ENCODE measurements at places on chromosomes 1 and 21. TPM values are rescaled to one million over a fixed set of nuclear protein-coding genes. Genes with fewer than 3 reads are reported as not detected.

Gene MIGA1
- 16.2 TPM for total RNA-seq

Gene GNG12
- 49.4 TPM for total RNA-seq

Gene GPR61
- 1.2 TPM for total RNA-seq

DNA sequence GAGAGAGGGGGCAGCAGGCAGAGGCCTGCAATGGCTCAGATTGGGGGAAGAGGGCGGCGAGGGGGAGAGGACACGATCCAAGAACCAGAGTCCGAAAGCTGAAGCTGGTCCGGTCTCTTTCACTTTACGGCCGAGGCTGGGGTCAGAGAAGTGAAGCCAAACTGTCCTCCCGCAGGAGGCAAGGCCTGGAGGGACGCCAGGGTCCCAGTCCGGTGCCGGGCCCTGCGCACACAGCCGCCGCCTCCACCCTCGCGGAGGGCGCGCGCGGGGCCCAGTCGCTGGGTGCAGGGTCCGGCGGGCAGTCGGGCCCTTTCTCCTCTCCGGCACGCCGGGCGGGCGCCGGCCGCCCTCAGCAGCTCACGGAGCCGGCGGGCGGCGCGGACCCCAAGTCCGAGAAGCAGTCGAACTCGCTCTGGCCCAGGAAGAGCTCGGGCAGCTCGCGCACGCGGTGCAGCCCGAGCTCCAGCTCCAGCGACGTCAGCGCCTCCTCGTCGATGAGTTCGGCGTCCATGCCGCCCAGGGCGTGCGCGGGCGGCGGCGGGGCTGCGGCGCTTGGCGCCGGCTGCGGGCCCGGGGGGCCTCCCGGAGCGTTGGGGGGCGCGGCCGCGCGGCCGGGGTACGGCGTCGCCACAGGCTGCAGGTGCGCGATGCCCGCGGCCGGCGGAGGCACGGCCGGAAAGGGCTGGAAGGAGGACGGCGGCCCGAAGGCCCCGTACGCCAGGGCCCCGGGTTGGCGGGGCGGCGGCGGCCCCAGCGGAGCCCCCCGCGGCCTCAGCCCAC, 749 bp downstream of the CITED4 start:
- no peaks in the 10 kb centered on the region for H3K4me1 ChIP-seq
- H3K4me3 ChIP-seq = peak overlapping the region; percentile 77
- no peak for DNase-seq
- H3K27ac ChIP-seq = peak overlapping the region; percentile 81
- no peaks in the 10 kb centered on the region for H3K36me3 ChIP-seq

Gene RSPO1
- total RNA-seq = 1.6 TPM

Gene TMEM125
- 18.3 TPM for total RNA-seq

Gene C1orf94
- total RNA-seq = not detected

DNA sequence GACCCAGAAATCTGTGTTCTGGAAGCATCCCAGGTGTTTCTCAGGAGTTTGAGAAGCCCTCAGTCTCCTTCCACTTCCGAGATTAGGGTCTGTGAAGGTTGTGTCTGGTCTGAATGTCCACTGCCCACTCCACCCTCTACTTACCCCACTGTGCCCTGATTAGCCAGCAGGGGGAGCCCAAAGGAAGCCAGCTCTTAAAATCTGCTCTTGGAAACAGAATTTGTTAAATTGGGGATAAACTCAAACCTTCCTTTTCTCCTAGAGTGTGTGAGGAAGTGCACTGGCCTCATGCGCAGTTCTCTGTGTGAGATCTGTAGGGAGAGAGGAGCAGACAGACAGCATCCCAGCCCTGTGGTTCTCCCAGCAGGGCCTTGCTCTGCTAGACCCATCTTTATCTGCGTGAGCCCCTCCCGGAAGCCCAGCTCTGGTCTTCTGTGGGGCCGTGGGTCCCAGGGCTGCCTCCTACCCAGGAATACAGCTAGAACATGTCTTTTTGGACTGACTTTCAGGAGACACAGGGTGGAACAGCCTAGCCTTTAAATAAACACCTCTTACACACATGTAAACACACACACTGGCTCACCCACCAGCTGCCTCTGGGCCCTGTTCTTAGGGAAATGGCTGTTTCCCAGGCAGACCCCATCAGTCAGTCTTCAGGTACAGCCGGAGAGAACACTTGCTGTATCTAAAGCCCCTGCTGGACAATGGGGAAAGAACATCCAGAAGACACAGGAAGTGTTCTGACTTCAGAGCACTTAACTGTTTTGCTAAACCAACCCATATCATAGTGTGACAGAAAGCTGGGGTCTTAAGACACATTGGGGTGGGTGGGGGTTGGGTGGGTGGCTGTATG, 52.2 kb downstream of the SMYD2 start:
- H3K27ac ChIP-seq = no peak overlapping the region
- no peaks in the 10 kb centered on the region for H3K27me3 ChIP-seq

DNA sequence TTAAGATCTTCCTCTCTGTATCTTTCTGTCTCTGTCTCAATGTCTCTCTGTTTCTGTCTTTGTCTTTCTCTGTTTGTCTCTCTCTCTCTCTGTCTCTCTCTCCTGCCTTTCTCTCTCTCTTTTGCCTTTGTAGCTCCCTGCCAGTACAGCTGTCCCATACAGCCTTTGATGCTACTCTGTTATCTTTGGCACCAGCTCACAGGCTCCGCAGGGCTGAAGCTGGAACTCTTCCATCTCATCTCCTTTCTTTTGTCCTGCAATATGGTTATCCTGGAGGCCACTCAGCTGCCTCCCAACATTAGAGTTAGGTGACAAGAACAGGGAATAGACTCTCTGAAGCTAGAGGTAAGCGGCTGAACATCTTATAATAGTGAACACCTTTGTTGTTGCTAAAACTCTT, 354.3 kb upstream of the NEGR1 start:
- no peak overlapping the region for H3K4me3 ChIP-seq
- no peaks in the 10 kb centered on the region for H3K4me1 ChIP-seq
- no peaks in the 10 kb centered on the region for H3K27me3 ChIP-seq
- DNase-seq = no peak

GRCh38 chr1:54888080-54888733, 1.2 kb upstream of the DHCR24 start:
- no peaks in the 10 kb centered on the region for H3K27me3 ChIP-seq
- peak overlapping the region; percentile 88 for H3K4me3 ChIP-seq
- H3K4me1 ChIP-seq = peaks cover 7% of the 10 kb centered on the region
- DNase-seq = no peak

GRCh38 chr1:234530672-234531071, 51.7 kb upstream of the TARBP1 start:
- no peak overlapping the region for H3K4me3 ChIP-seq
- H3K27me3 ChIP-seq = no peaks in the 10 kb centered on the region
- peaks cover 40% of the 10 kb centered on the region for H3K4me1 ChIP-seq
- H3K27ac ChIP-seq = peak overlapping the region; percentile 100

DNA sequence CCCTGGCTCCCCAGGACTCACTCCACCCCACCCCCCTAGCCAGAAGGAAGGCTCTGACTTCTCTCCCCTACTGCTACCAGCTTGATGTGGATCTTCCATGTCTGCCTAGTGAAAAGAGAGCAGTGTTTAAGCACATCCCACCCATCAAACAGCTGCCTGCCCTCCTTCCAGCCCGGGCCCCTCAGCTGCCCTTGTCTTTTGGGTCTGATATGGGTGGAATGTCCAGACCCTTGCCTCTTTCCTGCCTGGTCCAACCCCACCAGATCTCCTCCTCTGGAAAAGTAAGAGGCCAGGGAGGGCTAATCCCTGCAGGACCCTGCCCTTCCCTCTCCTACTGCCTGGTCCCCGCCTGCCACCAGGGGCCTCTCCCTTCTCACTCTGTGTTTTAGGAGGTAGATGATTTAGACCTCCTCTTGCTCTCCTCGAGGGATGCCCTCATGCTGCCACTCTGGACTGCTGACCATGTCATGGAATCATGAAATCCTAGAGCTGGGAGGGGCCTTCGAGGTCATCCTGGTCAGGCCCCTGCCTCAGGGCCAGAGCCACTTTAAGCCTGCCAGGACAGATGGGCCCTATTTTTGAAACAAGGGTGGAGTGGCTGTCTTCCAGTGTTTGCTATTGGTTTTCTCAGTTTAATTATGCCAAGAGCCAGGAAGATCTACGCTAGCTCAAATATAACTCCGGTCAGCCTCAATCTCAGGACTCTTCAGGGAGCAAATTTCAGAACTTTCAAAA, 15.8 kb upstream of the HSPG2 start:
- DNase-seq = no peak
- H3K4me1 ChIP-seq = peaks cover 6% of the 10 kb centered on the region
- H3K36me3 ChIP-seq = no peaks in the 10 kb centered on the region
- no peak overlapping the region for H3K27ac ChIP-seq
- no peaks in the 10 kb centered on the region for H3K27me3 ChIP-seq

DNA sequence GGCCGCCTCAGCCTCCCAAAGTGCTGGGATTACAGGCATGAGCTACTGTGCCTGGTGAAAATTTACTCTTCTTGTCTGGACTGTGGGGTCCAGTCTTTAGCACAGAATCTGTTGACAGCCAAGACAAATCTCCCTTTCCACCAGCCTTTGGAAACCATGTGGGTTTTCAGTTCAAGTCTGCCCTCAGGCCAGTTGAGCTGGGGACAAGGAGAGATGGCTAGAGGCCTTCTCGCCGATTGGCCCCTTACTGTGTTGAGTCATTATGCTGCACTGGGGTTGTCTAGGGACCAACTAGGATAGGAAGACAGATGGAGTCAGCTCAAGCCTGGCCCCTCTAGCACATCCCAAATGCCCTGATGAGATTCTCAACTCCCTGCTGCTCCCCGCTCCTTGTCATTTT, 8.6 kb upstream of the NKAIN1 start:
- H3K36me3 ChIP-seq = no peaks in the 10 kb centered on the region
- H3K27me3 ChIP-seq = no peaks in the 10 kb centered on the region
- DNase-seq = no peak

DNA sequence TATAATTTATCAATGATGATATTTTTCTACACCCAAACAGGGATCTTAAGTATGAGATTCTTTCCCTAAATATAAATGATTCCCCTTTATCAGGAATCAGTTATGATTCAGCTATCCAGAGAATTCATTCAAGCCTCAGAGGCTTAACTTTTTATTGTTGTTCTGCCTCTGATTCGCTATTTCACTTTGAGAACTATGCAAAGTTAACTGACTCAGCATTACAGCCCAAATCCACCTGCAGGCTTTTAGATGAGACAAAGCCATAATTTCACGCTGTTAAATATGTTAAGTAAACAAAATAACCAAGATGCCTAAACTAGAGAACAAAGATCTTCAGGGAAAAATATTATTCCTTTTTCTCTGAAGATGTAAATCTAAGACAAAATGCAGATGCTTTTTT, 8.5 kb downstream of the SCYL3 start:
- no peak overlapping the region for H3K4me3 ChIP-seq
- H3K27ac ChIP-seq = no peak overlapping the region
- no peak for DNase-seq
- no peaks in the 10 kb centered on the region for H3K27me3 ChIP-seq
- H3K36me3 ChIP-seq = no peaks in the 10 kb centered on the region

DNA sequence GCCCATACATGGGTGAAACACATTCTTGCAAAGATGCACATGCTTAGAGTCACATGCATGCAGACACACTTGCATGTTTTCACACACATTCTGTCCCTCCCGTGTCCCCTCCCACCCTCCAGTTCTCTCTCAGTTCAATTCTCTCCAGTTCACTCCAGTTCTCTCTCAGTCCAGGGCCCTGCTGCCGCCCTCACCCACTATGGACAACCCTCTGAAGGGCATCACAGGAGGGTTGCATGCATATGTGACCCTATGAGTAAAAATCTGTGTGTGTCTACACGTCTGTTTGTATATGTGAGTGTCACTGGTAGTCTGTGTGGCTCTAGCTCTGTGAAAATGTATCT, 21.8 kb upstream of the ADGRB2 start:
- DNase-seq = no peak
- no peak overlapping the region for H3K27ac ChIP-seq
- H3K36me3 ChIP-seq = no peaks in the 10 kb centered on the region
- no peaks in the 10 kb centered on the region for H3K4me1 ChIP-seq
- H3K4me3 ChIP-seq = no peak overlapping the region
- no peaks in the 10 kb centered on the region for H3K27me3 ChIP-seq

Gene LIN28A
- not detected for total RNA-seq

GRCh38 chr1:154416471-154417337, 11.6 kb downstream of the IL6R start:
- peak overlapping the region; percentile 96 for H3K27ac ChIP-seq
- no peaks in the 10 kb centered on the region for H3K36me3 ChIP-seq
- no peaks in the 10 kb centered on the region for H3K27me3 ChIP-seq
- DNase-seq = no peak

GRCh38 chr1:61318319-61319125, 236.2 kb downstream of the NFIA start:
- DNase-seq = no peak
- H3K36me3 ChIP-seq = no peaks in the 10 kb centered on the region
- peak overlapping the region; percentile 6 for H3K27ac ChIP-seq
- no peak overlapping the region for H3K4me3 ChIP-seq

DNA sequence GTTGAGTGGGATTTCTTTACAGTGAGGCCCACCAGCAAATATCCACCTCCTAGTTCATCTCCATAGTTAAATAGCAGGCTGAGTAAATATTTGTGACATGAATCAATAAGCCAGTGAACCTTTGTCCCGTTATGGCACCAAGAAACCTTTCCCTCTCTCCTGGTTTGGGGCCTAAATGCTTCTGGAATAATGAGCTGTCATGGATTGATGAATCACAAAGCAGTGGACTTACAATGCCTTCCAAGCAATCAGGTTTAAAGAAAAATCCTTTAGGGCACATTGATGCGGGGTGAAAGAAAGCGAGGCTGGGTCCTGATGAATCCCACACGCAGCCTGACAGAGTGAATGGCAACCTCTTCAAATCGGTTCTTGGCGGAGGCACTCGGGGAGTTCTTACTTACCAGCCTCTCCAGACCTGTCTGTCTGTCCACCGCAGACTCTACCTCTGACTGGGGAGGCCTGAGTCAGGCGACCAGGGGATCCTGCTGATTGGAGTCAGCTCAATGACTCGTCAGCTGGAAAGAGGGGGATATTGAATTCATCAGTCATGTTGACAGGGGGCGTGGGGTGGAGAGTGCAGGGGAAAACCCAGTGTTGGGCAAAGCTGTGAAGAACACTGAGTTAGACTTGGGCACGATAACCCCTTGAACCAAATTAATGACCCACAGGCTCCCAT, 247.3 kb downstream of the PLPP3 start:
- no peaks in the 10 kb centered on the region for H3K4me1 ChIP-seq
- H3K36me3 ChIP-seq = no peaks in the 10 kb centered on the region
- no peak overlapping the region for H3K27ac ChIP-seq
- no peaks in the 10 kb centered on the region for H3K27me3 ChIP-seq
- no peak overlapping the region for H3K4me3 ChIP-seq
- DNase-seq = no peak

Gene GON4L
- total RNA-seq = 57.4 TPM

Gene GBP4
- total RNA-seq = 6.1 TPM

Gene OR2AK2
- total RNA-seq = not detected

Gene OR2W3
- 0.23 TPM for total RNA-seq

Gene INTS7
- total RNA-seq = 15.5 TPM

Gene SPRR3
- total RNA-seq = not detected

- H3K27me3 ChIP-seq = no peaks in the 10 kb centered on the region
- no peak for DNase-seq
- peak overlapping the region; percentile 99 for H3K27ac ChIP-seq
- H3K4me3 ChIP-seq = peak overlapping the region; percentile 98
Measured at GRCh38 chr1:211261229-211261628, 2.1 kb downstream of the RCOR3 start.

Gene MAP1LC3C
- not detected for total RNA-seq

Gene SELENBP1
- total RNA-seq = 108 TPM

Gene NTMT2
- total RNA-seq = not detected

- DNase-seq = no peak
- no peaks in the 10 kb centered on the region for H3K4me1 ChIP-seq
- no peak overlapping the region for H3K4me3 ChIP-seq
- H3K27me3 ChIP-seq = no peaks in the 10 kb centered on the region
- no peaks in the 10 kb centered on the region for H3K36me3 ChIP-seq
Measured at GRCh38 chr1:228017356-228018124, 10.7 kb downstream of the WNT3A start.

Gene HTR6
- not detected for total RNA-seq

Gene ZNF496
- 68.2 TPM for total RNA-seq

- H3K4me3 ChIP-seq = no peak overlapping the region
- no peaks in the 10 kb centered on the region for H3K36me3 ChIP-seq
- no peaks in the 10 kb centered on the region for H3K4me1 ChIP-seq
- H3K27me3 ChIP-seq = no peaks in the 10 kb centered on the region
Measured at GRCh38 chr1:89877756-89878155, 56.9 kb downstream of the LRRC8D start.

Data from prostate gland (tissue), 2 donors.